ENCODE measurements at places on chromosomes 5 and 9.

GRCh38 chr9:106479679-106480078 is 383.3 kb upstream of the ZNF462 start:
- DNase-seq: no peak

DNA sequence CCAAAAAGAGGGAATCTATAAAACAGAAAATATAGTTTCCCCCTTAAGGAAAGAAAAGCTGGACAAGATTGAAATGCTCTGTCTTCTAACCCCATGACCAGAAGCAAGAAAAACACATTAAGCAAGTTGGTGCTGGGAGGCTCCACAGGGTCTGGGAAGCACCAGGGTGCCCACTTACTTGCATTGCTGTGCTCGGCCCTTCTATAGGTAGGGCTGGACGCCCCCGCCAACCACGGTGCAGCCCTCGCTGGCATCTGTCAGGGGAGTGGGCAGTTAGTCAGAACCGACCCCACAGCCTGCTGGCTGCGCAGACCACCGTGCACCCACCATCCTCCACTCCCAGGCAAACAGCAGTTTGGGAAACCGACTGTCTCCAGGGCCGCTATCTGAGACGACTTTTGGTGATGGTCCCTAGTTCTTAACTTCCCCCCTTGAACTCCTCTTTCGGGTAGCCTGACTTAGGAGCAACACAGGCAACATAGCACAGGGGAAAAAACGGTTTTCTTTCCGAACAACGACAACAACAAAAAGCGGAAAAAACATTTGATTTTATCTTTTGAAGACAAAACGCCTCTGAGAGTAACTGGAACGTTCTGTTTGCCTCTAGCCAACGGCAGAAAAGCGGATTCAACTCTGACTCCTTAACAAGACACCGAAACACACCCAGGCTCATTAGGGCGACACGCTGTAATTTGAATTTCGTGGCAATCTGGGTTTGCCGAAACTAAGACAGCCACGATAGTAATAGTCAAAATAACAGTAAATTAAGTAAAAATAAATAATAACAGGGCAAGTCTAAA is 3.9 kb downstream of the IRX2 start:
- DNase-seq: no peak

DNA sequence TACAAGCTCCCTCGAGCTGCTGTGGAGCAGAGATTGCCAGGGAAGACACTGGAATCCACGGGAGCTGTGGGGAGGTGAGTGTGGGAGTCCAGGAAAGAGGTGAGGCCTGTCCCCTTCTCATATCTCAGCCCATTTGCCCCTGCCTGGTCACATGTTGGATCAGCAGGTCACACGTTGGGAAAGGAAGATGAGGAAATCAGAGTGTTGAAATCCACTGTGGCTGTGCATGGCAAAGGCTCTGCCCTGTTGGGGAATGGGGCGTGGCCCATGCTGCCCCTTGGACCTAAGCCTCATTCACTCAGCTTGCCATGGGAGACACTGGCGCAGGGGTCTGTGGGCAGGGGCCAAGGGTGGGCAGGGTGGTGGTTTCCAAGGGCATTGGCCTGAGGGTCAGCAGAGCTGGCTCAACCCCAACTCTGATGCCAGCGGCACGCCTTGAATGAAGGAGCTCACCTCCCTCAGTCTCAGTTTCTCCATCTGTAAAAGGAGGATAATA is 85.4 kb upstream of the CPEB4 start:
- DNase-seq: no peak

- DNase-seq: no peak
These were observed 29.9 kb downstream of the NSD1 start for GRCh38 chr5:177163500-177163899.

DNA sequence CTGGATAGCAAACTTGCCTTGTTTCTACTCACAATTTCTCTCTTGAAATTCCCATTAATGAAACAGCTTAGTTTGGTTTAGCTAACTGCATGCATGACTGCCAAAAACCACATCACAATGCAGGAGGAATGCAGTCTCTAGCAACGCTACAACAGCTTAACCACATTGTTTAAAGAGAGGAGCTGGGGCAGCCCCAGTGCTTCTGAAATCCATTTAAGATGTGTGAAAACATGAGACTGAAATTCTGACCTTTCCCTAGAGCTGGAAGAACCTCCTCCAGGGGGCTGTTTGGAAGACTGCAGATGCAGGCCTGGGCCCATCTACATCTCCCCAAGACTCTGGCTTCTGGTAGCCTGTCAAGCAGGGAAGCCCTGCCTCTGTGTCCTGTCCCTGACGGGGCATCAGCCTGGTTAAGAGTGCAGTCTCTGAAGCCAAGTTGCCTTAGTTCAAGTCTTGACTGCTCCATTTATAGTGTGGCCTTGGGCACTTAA is 157.1 kb downstream of the ZNF462 start:
- DNase-seq: no peak

GRCh38 chr5:174109698-174110260 is 64.3 kb downstream of the NSG2 start:
- peak; percentile 65 for DNase-seq

DNA sequence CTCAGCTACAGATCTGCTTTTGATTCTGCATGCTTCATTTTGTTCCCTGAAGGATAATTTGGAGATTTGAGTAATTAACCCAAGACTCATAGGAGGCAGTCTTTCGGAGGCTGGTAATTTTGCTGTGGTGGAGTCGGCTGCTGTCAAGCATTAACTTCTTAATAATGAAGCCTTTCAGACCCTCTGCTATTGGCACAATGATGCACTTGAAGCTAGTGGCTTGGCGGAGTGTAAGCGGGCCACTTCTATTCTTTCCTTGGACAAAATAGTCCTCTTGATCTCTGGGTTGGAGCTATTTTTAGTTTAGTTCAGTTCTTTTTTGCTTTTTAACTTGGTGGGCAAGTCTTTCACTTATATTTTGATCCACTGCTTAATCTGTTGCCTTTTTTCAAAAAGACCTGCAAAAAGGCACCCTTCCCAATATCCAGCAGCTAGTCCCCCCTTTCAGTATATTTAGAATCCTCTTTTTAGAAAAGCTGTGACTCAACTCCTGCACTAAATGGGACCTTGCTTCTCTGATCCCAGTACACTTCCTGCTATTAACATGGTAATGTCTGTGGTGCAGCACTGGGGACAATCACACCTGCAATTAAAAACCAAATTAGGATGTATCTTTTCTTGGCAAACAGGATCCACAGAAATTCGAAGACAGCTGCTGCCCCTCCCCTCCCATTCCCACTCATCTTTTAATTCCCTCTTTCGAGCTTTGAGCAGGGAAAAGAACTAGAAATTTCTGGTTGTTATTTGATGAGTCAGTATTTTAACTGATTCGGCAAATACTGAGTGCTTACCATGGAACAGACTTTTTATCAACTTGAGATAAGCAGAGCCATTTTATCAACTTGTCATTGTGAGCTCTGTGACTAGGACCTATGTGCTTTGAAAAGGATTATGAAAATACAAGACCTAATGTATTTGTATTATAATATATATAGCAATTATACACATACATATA is 169.4 kb upstream of the ANKRD55 start:
- no peak for DNase-seq

GRCh38 chr5:16551628-16552027 is 65.2 kb downstream of the RETREG1 start:
- no peak for DNase-seq

DNA sequence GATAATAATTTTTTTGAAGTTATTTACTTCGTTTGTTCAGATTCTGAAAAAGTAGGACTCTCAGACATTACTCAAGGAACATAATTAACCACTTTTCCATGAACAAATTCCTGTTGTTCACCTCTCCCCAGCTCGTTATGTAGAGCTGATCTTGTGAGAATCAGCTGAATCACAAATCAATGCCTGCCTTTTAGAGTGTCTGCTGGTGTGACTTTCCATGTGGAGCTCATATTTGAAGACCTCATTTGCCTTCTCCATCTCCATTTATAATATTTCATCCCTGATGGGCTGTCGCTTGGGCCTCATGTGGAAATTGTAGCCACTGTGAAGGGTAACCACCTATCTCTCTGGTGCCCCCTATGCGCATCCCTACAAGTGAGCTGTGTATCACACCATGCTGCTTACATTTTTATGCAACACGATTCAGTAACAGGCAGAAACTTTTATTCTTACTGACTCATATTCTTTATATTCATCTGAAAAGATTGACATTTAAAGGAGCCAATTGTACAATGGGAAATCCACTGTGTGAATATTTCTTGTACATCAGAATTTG is 111.3 kb downstream of the STK32A start:
- no peak for DNase-seq

DNA sequence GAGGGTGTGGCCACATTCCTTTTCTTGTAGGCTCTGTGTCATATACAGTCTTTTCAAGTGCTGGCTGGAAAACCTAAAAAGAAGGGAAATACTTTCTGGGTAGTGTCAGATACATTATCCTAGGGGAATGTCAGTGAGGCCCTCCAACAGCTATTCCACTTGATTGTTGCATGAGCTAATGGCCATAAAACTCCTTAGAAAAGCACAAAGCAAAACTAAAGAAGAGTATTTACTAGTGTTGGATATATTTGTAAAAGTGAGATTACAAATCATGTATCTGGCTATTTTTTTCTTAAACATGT is 829 bp downstream of the ANXA1 start:
- no peak for DNase-seq

DNA sequence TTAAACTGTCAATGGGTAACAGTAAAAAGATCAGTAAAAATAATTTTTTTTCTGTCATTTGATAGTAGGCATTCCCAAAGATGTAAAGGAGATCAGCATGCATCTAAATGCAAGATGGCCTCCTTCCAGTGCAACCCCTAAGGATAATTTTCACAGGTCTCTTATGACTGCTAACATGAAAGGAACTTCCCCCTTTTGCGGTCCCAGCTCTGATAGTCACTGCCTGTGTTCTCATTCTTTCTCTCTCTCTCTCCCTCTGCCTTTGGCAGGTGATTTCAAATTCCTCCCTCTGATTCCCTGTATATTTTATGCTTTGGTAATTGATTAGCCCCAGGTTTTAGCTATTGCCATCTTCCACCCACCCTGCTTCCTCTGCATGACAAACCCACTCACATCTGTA is 8.9 kb downstream of the SPINK14 start:
- DNase-seq: no peak

DNA sequence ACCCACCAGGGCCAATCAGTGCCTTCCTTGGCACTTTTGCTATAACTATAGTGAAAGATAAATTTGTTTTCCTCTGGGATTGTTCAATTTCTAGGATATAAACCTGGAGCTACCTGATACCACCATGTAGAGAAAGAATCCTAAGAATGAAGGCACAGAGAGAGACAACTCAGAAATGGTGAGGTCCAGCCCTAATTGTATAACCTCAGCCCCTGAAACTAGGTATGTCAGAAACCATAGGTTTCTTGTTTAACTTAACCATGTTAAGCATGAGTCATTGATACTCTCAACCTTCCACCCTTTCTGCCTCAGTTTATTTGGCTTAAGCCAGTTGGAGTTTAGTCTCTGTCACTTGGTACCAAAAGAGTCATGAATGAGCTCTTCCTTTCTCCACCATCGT is 4.6 kb upstream of the SPZ1 start:
- no peak for DNase-seq

GRCh38 chr5:156121882-156122281 is 205.1 kb upstream of the SGCD start:
- DNase-seq: no peak

- DNase-seq: no peak
These were observed 15.4 kb downstream of the CCL28 start for GRCh38 chr5:43396762-43397304.

- DNase-seq: no peak
These were observed 214.9 kb upstream of the IL12B start for GRCh38 chr5:159545156-159545555.

- no peak for DNase-seq
These were observed 47.1 kb upstream of the FYB1 start for GRCh38 chr5:39266442-39266841.

GRCh38 chr5:154517181-154517580 is 39.2 kb upstream of the HAND1 start:
- no peak for DNase-seq

DNA sequence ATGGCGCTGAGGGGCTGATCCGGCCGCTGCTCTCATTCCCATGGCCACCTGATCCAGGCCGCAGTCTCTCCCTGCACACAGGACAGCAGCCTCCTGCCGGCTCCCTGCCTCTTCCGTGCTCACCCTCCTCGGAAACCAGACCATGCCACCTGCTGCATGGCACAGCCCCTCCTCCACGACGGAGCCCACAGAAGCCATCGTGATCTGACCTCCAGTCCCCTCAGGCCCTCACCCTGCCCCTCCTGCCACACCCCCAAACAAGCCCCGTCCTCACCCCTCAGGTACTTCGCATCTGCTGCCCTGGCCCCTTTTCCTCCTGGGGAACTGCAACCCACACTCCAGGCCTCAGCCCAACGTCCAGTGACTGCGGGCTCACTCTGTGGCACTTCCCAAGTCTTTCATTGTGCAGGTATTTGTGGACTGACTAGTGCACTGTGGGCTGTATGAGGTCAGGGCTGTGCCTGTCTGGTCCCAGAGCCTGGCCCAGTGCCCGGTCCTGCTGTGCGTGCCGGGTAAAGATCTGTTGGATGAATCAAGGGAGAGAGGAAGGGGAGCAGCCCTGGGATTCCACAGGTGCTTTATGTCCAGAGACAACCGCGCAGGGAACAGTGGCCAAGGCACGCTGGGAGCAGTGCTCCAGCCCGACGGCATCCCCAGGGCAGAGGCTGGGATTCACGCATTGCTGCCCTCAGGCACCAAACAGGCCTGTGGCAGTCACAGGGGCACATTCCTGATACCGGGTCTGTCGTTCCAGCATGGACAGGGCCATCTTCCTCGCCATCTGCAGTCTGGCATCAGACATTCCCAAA is 86.1 kb downstream of the ADAMTS2 start:
- no peak for DNase-seq

DNA sequence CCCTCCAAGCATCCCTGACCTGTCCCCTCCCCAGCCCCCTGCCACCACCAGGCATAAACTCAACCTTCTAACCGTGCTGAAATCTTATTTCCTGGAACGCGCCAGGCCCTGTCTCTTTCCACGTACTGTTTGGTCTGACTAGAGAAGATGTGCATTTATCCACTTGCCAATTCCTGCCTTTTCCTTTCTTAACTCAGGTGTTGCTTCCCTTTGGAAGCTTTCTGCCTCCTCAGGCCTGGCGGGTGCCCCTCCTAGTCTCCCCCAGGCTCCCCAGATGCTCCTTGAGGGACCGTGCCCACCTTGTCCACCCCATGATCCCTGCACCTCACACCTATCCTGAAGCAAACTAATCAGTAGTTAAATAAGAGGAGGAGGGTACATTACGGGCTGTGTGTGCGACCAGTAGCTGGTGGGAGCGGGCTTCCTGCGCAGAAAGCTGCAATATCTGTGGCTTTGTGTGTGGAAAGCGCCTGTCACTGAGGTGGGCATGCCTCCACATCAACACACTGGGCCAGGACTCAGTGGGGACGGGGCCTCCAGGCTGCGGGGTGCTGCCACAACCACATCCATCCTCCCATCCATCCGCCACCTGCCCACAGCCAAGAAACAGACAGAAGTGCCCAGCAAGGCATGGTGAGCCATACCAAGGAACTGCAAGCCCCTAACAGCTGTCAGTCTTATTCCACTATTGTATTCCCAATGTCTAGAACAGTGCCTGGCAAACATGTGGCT is 73.5 kb downstream of the COL23A1 start:
- DNase-seq: no peak

Data from caudate nucleus (tissue), 63 donors.